ENCODE measurements at places on chromosomes 16 and 17.

DNA sequence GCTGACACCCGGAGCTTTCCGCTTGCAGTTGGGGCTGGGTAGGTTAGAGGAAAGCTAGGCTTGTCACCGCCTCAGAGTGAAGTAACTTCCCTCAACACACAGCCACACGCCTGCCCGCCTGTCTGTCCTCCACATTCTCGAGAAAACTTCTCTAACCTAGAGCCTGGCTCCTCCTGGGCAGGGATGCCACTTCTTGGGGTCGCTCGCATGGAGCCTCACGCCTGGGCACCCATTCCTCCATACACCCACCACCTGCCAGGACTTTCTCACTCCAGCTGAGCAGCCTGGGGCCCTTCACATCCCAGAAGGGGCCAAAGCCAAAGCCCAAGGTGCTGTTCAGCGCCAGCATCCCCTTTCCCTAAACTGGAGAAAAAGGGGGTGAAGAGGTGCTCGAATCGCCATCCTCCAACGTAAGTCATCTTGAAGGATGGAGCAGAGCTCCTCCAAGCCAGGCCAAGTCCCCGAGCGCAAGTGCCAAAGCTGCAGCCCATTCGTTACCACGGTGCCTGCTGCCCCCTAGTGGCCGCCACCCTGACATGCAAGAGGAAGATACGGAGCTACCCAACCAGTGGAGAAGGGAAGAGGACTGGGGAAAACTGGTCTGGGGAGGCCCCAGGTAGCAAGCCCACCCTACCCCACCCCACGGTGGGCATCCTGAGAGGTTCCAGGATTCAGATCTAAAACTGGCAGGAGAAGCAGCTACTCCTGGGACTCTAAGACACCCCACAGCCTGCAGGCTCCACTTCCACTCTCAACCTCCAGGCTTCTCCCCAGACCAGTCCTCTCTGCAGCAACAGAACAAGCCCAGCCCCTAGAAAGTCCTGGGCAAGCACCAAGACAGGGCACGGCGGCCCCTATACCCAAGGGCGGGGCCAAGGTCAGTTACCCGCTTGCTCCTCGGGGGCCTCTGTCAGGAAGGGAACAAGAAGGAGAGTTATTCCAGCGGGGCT lies 63.1 kb downstream of the MYO18A start:
- DNase-seq, result peak; percentile 78

GRCh38 chr17:50146927-50147665 lies 3.4 kb downstream of the PPP1R9B start:
- DNase-seq, result no peak

GRCh38 chr16:81531419-81531821 lies 86.8 kb downstream of the CMIP start:
- DNase-seq, result no peak

DNA sequence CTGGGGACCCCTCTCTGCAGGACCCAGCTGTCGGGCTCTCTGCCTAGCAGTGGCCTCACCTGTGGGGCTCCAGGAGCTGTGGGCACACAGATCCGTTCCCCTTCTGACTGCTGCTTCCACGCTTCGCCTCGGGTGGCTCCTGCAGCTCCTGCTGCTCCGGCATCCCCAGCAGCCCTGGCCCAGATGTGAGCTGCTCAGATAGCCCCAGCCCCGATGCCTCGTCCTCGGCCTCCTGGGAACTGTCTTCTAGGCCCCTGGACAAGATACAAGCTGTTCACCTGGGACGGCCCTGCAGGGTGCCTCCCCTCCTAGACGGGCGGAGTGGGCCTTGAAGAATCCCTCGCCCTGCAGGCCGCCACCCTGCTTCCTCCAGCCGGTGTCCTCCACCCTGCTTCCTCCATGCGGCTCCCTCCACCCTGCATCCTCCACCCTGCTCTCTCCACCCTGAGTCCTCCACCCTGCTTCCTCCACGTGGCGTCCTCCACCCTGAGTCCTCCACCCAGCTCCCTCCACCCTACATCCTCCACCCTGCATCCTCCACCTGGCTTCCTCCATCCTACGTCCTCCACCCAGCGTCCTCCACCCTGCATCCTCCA lies 11.0 kb downstream of the EMC6 start:
- DNase-seq, result no peak

DNA sequence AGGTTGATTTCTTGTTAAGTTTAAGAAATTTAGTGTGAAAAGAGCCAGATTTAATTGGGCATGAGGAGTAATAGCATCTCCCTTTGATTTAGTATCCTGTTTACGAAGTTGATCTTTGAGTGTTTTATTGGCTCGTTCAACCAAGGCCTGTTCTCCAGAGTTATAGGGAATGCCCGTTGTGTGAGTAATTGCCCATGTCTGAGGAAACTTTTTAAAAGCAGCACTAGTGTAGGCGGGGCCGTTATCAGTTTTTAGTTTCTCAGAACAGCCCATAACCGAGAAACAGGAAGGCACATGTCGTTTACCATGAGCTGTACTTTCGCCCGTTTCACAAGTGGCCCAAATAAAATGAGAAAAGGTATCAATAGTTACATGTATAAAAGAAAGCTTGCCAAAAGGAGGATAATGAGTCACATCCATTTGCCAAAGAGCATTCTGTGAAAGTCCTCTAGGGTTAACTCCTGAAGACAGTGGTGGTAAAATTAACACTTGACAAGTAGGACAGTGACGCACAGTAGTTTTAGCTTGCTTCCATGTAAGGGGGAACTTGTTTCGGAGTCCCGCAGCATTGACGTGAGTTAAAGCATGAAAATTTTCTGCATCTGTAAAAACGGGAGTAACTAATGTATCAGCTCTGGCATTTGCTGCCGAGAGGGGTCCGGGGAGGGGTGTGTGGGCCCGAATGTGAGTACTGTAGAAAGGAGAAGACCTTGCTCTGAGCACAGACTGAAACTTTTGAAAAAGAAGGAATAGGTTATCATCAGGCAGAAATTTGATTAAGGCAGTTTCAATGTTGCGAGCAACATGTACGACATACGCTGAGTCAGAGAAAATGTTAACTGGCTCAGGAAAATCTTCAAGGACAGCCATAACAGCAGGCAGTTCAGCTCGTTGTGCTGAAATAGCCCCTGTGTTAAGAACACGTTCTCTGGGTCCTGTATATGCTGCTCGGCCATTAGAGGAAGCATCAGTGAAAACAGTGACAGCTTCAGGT lies 18.5 kb upstream of the KCTD5 start:
- DNase-seq, result no peak

GRCh38 chr17:47470836-47471235 lies 60.1 kb upstream of the NPEPPS start:
- no peak for DNase-seq

GRCh38 chr16:87304951-87305350 lies 12.2 kb downstream of the C16orf95 start:
- no peak for DNase-seq

DNA sequence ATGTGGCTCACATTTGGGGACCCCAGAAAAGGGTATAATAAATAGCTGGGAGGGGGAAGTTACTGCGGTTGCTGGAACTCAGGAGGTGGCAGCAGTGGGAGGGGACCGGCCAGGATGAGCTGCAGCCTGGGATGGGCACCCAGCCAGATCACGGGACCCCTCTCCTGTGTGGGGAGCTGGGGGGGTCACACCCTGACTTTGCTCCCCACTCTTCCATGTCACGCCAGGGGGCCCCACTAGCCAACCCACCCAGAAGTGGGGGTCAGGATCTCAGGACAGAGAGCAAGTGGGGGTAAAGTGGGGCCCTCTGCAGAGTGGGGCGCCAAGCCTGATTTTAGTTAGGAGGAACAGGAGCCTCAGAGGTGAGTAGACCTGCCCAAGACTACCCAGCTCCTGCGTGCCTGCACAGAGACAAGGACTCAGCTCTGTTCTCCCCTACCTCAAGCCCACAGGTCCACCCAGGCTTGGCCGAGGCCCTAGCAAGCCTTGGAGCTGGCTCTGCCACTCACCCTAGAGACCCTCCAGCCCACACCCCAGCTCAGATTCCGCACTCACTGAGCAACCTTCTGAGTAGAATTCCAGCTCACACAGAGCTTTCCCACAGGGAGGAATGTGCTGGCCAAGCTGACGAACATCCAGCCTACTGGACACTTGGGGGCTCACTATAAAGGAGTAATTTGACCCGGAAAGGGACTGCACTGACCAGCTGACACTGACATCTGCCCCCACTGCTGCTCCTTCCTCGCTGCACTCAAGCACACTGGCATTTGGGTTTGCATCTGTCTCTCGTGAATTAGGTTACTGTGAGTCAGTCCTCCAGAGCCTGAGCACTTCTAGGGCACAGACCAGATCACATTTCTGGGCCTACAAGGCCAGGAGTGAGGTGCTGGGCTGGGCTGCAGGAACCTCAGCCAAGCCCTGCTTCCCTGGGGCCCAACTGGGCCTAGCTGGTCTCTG lies 310.1 kb downstream of the C16orf95 start:
- DNase-seq, result no peak

DNA sequence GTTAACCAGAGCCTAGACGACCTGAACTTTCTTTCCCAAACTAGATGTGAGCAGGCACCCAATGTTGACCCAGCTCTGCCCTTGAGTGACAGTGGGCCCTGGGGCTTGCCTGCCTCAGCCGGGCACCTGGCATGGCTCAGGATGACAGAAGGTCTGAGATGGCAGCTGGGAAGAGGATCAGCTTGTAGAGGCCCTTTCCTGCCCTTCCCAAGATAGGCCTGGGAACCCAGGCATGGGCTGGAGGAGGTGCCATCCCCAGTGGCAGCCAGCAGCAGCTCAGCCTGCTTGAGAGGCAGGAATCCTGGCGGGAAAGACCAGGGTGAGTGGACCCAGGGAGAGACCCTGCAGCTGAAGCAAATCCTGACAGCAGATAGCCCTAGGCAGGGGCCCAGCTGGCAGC lies 59.1 kb downstream of the PIPOX start:
- no peak for DNase-seq

GRCh38 chr17:42928714-42929496 lies 28.3 kb downstream of the G6PC1 start:
- no peak for DNase-seq

- no peak for DNase-seq
Observed at GRCh38 chr16:71995038-71995437, 5.2 kb downstream of the PKD1L3 start.

DNA sequence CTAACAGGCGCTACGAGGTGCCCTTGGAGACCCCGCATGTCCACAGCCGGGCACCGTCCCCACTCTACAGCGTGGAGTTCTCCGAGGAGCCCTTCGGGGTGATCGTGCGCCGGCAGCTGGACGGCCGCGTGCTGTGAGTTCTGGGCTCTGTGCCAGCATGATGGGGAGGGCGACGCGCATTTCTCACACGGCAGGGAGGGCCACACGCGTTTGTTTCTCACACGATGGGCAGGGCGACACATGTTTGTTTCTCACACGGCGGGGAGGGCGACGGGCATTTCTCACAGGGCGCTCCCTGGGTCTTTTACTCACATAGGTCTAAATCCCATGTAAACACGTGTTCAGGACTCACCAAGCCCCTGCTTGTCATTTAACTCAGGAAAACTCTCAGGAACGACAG lies 4.4 kb downstream of the GAA start:
- no peak for DNase-seq

- DNase-seq, result peak; percentile 48
Observed at GRCh38 chr16:30927789-30928378, 4.5 kb downstream of the FBXL19 start.

GRCh38 chr16:72188541-72188940 lies 16.6 kb upstream of the PMFBP1 start:
- no peak for DNase-seq

DNA sequence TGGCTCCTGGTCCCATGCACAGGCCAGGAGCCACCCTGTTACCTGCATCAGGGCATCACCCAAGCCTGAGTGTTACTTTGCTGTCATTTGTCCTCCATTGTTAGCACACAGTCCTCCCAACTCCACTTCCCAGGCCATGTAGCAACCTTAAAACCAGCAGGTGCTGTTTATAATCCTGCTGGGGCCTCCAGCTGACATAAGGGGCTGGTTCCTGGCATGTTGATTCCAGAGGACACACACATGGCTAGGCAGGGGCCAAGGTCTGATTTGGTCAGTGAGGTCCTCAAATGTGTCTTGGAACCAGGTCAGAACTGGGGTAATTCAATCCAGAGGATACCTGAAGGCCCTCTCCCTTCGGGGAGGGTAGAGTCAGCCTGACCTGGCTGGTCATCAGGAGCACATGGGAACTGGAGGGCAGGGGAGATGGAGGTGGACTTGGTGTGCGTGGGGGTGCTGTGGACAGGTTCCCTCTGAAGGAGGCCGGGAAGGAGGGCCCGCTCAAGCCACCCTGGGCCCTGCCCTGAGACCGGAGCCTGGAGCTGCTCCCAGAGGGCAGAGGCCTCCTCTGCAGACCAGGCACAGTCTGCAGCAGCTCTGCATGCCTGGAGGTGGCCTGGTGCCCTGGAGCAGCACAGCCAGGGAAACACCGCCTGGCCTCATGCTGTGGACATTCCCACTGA lies 6.6 kb downstream of the ADORA2B start:
- no peak for DNase-seq

DNA sequence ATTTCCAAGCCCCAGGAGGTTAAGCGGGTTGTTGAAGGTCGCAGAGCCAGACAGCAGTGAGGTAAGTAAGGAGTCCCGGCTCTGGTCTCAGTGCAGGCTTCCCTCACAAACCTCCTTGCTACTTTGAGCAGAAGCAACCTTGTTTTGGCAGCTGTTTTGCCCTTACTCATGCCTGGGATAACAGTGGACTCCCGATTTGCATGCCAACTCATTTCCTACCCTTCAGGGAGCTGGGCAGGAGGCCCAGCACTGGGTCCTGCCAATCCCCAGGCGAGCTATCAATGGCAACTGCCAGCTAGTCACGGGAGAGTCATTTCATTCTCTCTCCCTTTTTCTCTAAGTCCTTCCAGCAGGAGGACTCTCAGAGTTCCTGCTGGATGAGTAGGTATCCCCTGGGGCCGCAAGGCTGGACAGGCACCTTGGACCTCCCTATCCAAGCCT lies 72.0 kb upstream of the KSR1 start:
- DNase-seq, result no peak

- no peak for DNase-seq
Observed at GRCh38 chr17:68057531-68057952, 22.0 kb downstream of the KPNA2 start.
